ENCODE measurements at places on chromosomes 1 and 21. TPM values are rescaled to one million over a fixed set of nuclear protein-coding genes. Genes with fewer than 3 reads are reported as not detected.
A peak's percentile ranks its signal among the peaks of the same experiment; 100 is the strongest.

DNA sequence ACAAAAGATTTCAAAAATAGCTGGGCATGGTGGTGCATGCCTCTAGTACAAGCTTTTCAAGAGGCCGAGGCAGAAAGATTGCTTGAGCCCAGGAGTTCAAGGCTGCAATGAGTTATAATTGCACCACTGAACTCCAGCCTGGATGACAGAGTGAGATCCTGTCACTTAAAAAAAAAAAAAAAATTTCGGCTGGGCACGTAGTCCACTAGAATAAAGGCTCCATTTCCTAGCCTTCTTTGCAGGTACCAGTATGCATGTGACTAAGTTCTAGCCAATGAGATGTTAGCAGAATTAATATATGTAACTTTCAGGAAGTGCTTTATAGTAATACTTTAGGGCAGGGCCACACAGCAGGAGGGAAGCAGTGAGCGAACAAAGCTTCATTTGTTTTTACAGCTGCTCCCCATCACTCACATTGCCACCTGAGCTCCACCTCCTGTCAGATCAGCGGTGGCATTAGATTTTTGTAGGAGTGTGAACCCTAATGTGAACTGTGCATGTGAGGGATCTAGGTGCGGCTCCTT lies 28.8 kb upstream of the SYDE2 start:
- no peak for DNase-seq

Gene C1orf116
- total RNA-seq, result 0.09 TPM

DNA sequence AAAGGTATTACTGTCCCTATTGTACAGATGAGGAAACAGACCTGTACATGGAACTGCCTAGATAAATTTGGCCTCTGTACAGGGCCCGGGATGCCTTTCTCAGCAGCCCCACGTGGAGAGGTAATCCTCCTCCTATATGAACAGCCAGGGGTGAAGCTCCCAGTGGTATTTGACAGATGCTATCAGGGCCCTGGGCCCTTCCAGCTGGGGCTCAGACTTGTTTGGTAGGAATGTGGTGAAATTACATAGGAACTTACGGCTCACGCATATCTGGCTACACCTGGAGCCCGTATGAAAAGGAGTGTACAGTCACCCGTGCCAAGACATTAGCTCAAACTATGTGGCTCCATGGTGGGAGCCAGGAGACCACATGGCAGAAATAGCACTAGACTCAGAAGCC lies 24.8 kb upstream of the TCEA3 start:
- DNase-seq, result no peak

Gene DFFA
- total RNA-seq, result 51.2 TPM

GRCh38 chr1:54084794-54085193 lies 31.4 kb downstream of the TCEANC2 start:
- no peak for DNase-seq

Gene AKR7A3
- 0.29 TPM for total RNA-seq

DNA sequence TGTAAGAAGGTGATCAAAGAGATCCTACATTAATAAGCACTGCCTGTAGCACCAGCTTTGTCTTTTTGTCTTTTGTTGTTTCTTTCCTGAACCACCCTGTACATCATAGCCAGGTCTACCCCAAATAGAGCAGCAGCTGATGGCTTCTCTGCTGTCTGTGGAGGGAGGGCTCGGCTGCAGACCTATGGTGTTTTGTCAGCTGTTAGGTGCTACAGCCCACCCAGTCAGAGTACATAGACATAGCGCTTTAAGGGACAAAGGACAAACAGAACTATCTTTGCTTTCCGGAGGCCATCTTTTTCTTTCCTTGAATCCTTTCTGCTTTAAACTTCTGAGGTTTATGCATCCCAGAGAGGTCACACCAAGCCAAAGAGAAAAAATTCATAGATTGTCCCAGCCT lies 258.1 kb downstream of the ZNF648 start:
- no peak for DNase-seq

GRCh38 chr1:44705938-44706337 lies 25.0 kb downstream of the RNU5D-1 start:
- DNase-seq, result no peak

Gene HIVEP3
- 11.4 TPM for total RNA-seq

Gene PRR9
- not detected for total RNA-seq

- DNase-seq, result no peak
These were observed 5.3 kb downstream of the MRPS15 start for GRCh38 chr1:36458910-36459309.

- DNase-seq, result no peak
These were observed 4.5 kb upstream of the GADD45A start for GRCh38 chr1:67680486-67680885.

Gene WDR64
- total RNA-seq, result not detected

DNA sequence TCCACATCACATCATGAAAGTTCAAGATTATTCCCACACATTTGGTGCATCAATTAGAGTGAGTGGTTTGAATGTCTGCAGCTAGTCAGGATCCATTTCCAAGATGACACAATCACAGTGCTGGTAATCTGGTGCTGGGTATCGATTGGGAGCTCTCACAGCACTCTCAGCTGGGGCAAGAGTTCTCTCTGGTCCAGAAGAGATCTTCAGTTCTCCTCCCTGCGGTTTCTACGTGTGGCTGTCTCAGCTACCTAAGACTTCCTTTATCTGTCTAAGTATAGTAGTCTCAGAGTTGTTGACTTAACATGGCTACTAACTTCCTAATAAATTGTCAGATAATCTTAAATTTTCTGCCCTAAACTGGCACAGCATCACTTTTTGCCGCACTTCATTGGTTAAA lies 358.0 kb upstream of the BRINP3 start:
- DNase-seq, result no peak

DNA sequence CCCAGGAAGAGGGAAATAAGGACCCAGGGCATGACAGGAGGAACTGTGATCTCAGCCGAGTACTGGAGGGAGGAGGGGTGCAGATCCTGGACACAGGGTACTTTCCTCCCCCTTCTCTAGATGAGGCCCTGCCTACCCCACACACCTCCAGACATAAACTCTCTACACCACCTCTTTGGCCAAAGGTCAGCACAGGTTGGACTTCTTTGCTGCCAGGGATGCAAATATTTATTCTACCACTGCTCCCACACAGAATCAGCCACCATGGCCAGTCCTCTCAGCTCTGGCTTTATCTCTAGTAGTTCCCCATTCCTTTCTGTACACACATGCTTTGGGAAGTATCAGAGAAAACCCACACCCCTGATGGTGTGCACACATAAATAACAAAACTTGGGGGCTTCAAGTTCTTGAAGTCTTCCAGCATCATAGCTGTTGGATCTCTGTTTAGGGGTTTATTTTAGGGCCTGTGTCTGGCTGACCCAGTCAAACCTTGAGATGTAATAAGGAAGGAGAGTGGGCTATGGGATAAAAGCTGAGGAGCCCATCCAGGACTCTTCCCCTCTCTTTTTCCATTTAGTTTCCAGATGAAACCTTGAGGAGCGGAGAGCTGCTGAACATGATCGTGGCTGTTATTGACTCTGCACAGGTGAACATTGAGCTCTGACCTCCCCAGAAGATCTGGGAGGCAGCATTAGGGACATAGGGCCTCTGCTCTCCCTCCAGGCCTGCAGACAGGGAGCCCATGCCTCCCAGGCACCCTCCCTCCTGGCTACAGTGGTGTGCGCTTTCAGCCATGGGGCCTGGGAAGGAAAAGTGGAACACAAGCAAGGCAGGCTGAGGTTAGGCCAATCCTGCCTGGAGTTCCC lies 6.7 kb upstream of the SLC27A3 start:
- no peak for DNase-seq

DNA sequence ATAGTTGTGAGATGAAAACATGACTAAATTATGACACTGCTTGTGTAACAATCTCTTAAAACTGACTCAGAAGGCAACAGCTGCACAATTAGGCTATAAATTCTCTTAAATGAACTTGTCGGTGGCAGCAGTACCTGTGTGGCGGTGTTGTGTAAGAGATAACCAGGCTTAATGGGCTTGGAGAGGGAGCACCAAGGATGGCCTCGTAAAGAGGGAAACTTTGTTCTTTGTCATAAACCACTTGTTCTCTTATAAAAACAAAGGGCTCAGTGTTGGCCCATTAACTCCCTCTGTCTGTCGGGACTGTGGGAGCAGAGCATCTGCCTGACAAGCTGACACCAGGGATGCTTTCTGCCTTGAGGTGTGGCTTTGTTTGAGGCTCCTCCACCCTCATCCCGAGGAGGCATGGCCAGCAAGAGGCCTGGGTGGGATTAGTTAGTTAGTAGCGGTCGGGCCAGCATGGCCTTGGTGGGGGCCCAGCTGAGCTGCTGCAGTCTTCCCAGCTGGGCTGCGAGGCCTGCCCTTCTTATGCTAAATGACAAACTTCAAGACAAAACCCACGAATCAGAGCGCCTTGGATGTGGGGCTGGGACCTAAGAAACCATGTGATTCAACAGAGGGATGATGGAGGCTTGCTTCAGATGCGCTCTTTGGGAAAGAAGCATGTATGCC lies 171.4 kb downstream of the CAMTA1 start:
- no peak for DNase-seq

Gene UTS2
- total RNA-seq, result not detected

GRCh38 chr1:224739997-224740684 lies 124.0 kb downstream of the CNIH3 start:
- DNase-seq, result no peak

Gene LRRC52
- not detected for total RNA-seq

Gene AXDND1
- total RNA-seq, result not detected

Gene MRPL9
- 84.5 TPM for total RNA-seq

DNA sequence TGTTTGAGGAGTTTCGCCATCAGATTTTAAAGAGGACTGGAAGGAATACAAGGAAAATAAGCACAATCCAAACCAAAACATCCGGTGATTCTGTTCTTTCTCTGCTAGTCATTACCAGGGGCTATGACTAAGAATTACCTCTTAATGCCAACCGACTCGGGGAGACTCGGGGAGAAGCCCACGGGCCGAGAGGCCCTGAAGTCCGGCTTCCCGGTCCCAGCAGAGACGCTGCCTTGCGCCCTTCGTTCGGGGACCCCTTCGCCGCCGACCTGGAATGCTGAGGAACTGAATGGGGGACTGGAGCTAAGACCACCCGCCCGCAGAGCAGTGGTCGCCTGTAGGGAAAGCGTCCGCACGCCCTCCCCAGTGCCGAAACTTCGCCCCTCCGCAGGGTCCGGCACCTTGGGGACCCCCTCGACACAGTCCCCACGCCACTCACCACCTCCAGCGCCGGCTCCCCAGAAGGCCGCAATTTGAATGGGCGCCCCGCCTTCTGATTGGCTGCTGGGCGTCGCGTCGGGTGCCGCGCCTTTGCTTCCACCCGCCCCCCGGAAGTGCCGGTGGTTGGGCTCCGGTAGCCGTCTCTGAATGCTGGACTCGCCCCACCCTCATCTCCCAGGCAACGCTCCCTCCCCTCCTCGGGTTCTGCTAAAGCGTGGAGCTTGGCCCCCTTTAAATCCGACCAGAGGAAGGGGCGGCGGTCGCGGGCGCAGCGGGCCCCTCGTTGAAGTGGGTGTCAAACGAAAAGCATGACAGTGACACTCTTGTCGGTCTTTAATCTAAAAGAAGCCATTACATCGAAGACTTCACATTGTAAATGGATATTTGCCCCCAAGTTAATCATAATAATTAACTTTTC lies at the start of gene KIF14:
Gene KIF14 (minus strand): TSS at position 479 of the 859 bp plus-strand sequence. CDS start 2,028 bp downstream, outside the sequence.
- DNase-seq, result peak; percentile 89

Gene PUM1
- total RNA-seq, result 93.2 TPM

Gene FAM229A
- 1.4 TPM for total RNA-seq

DNA sequence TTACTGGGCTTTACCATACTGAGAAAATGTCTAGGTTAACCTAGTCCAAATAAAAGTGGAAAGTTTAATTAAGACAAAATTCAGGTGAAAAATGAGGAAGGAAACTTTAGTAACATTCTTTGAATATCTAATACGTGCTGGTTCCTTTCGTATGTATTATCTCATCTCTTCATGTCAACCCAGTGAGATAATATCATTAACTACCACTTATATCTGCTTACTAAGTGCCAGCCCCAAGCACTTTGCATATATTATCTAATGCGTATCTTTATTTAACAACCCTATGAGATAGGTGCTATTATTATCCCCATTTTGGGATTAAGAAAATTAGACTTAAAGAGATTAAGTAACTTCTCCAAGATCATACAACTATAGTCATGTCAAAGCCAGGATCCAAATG lies 12.5 kb upstream of the PLPP3 start:
- DNase-seq, result no peak

Gene LCE1C
- not detected for total RNA-seq

Gene PLA2G2C
- total RNA-seq, result not detected

GRCh38 chr1:24986372-24986965 lies 56.4 kb upstream of the RUNX3 start:
- no peak for DNase-seq

DNA sequence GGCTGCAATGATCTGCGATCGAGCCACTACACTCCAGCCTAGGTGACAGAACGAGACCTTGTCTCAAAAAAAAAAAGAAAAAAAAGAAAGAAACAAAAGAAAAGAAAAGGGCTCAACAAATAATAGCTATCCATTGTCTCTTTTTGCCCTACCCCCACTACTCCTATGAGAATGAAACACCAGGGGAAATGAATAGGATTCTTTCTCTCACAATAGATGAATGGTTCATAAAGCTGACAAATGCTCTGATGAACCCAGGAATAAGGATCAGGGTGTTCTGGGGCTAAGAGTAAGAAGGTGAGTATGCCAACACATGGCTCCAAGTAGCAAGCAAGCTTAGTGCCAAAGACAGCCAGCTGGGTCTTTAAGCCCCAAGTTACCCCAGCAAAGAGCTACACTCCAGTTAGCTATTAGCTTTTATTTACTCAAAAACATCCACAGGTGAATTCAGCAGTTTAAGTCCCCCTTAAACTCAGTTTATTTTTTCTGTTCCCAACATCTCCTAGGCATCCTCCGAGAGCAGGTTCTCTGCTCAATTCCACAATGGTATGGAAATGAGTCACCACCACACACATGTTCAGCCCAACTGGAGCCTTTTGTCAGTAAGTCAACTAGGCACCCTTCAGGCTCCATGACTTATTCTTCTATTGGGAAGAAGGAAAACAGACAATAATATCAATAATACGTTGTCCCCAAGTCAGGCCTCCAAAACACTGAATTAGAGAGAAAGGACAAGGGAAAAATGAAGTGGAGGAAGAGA lies 4.2 kb downstream of the ADORA3 start:
- no peak for DNase-seq

- DNase-seq, result no peak
These were observed 144.5 kb downstream of the BRINP2 start for GRCh38 chr1:177315261-177315660.

DNA sequence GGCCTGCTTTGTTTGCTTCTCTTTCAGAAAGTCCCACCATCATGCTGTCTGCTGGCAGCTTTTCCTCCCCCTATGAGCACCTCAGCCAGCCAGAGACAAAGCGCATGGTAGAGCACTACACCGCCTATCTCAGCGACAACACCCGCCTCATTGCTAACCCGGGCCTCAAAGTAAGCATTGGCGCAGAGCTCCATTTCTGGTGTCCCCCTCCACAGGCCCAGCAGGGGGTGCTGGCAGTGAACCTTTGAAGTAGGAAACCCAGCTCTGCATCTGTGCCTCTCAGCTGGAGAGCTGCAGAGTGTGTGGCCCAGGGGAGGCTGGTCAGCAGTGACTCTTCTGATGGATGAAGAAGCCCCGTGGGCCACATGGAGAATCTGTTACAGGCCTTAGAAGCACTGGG lies 81.2 kb upstream of the RAVER2 start:
- no peak for DNase-seq

- no peak for DNase-seq
These were observed 44.1 kb upstream of the RAB4A start for GRCh38 chr1:229226796-229227195.
